GM13976 (cell line): ENCODE measurements at places on chromosomes 13 and 19.

DNA sequence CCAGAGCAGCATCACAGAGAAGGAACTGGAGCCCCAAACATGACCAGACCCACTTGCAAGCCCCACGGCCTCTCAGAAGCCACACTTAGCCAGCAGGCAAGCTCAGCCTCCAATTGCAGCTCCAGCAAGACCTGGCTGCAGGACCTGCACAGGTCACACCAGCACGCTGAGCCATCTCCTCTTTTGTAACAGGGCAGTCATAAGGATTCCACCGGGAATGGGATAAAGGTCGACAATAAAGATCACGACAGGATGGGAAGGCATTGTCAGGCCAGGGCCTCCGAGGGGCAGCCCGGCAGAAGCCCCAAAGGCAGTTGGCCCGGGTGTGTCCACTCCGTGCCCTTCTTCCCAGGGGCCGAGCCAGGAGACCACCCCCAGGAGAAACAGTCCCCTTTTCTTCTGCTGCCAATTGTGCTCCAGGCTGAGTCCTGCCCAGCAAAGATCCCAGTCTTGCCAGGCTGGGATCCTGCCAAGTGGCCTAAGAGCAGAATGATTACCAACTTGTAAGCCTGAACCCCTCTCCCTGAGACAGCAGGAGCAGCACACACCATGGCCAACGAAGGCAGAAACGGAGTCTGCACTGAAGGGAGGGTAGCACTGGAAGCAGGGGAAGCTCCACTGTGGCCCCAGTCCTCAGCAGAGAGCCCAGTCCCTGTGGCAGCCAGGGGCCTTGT lies 12.5 kb downstream of the PEPD start:
- DNase-seq: no peak

GRCh38 chr13:30535046-30535445 lies 69.3 kb upstream of the HMGB1 start:
- no peak for DNase-seq

DNA sequence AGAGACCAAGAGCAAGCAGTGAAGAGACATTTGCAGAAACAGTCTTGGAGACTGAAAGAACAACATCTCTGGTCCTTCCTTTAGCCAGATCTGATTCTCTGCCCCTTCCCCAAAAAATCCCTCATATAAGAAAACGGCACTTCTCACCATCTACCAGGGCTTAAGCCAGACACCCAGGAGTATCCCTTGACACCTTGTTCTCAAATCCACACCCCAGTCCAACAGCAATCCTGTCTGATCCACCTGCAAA lies 1.7 kb upstream of the PLEKHG2 start:
- DNase-seq: no peak

GRCh38 chr13:112061367-112062061 lies 5.4 kb upstream of the SOX1 start:
- no peak for DNase-seq

DNA sequence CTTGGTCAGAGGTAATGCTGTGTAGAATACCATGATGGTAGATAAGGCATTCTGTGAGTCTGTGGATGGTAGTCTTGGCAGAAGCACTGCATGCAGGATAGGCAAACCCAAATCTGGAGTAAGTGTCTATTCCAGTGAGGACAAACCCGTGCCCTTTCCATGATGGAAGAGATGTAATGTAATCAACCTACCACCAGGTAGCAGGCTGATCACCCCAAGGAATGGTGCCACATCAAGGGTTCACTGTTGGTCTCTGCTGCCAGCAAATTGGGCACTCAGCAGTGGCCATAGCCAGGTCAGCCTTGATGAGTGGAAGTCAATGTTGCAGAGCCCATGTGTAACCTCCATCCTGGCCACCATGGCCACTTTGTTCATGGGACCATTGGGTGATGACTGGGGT lies 155.0 kb downstream of the RAP2A start:
- DNase-seq: no peak

DNA sequence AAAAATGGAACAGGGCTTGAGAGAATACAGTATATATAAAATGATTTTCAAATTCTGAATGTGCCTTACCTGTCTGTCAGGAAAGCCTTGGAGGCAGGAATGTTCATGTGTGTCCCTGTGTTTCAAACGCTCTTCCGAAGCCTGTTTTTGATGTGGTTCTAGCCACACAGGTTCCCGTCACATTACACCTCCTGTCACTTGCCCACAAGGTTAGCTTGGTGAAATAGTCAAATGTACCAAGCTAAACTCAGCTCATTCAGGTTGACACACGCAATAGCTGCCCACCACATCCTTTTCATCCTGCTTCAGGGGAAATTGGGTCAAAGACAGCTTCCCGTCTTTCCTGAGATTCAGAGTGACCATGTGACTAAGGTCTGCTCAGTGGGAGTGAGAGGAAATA lies 574.0 kb downstream of the EFNB2 start:
- DNase-seq: no peak

DNA sequence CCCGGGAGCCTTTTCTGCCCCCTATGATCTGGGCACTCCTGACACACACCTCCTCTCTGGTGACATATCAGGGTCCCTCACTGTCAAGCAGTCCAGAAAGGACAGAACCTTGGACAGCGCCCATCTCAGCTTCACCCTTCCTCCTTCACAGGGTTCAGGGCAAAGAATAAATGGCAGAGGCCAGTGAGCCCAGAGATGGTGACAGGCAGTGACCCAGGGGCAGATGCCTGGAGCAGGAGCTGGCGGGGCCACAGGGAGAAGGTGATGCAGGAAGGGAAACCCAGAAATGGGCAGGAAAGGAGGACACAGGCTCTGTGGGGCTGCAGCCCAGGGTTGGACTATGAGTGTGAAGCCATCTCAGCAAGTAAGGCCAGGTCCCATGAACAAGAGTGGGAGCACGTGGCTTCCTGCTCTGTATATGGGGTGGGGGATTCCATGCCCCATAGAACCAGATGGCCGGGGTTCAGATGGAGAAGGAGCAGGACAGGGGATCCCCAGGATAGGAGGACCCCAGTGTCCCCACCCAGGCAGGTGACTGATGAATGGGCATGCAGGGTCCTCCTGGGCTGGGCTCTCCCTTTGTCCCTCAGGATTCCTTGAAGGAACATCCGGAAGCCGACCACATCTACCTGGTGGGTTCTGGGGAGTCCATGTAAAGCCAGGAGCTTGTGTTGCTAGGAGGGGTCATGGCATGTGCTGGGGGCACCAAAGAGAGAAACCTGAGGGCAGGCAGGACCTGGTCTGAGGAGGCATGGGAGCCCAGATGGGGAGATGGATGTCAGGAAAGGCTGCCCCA lies 8.5 kb upstream of the CEACAM7 start:
- no peak for DNase-seq

GRCh38 chr13:97422118-97423054 lies 11.6 kb upstream of the RAP2A start:
- DNase-seq: no peak

DNA sequence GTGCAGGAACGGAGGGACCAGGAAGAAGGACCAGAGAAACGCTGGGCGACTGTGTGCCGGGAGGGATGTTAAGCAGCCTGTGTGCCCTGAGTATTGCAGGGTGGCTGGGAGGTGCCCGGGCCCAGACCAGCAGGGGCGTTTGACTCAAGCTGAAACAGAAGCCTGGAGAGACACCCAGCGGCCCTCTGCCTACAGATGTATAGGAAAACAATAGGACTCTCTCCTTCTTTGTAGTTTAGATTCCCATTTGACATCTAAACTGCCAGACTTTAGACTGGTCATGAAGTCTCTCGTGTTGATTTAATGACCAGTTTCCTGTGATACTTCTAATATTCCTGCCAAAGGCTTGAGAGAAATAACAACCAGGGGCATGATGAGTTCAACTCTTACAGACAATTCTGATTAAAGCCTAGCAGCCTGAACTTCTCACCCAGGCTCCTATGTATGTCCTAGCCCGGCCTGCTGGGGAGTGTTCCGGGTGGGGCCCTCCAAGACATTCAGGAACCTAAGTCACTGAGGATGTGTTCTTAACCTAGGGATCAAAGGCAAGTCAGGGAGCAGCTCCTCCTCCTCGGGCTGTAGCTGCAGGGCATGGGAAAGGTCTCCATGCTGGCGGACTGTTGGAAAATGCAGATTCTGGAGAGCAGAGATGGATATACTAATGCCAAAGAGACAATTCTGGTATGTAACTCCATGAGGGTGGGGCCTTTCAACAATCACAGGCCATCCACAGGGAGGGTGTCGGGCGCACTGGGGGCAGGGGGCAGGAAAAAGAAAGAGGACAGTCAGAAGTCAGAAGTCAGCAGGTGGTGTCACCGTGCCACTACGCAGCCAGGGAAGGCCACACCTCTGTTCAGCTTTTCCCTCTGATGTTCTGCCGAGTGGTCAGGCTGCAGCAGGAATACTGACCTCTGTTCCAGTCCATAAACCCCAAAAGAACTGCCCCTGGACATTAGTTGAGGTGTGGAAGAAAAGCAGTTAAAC lies 131.8 kb downstream of the STARD13 start:
- DNase-seq: no peak

GRCh38 chr13:59356607-59357006 lies 807.1 kb downstream of the DIAPH3 start:
- DNase-seq: no peak

GRCh38 chr13:34417896-34418295 lies 524.2 kb upstream of the NBEA start:
- no peak for DNase-seq

GRCh38 chr19:48421548-48421947 lies 24.2 kb upstream of the GRWD1 start:
- no peak for DNase-seq

DNA sequence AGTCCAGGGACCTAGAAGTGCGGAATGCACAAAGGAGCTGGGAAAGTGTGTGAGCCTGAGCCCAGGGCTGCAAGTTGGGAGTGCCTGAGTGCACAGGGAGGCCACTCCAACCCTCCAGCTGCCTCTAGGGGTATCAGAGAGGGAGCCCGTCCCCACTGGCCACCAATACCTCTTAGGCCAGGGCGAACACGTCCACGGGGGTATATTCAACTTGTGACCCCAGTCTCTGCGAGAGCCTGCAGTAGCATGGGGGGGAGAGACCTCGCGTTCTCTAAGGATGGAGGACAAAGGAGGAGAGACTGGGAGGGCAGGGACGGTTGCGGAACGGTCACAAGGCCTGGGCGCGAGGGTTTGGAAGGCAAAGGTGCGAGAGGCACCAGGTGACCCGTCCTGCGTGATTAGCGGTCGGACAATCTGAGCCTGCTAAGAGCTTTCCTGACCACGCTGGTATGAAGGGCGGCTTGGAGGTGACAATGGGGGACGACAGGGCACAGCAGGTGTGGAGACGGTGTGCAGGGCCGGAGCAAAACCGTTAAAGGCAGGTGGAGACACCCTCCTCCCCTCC lies 676 bp downstream of the CD320 start:
- no peak for DNase-seq

DNA sequence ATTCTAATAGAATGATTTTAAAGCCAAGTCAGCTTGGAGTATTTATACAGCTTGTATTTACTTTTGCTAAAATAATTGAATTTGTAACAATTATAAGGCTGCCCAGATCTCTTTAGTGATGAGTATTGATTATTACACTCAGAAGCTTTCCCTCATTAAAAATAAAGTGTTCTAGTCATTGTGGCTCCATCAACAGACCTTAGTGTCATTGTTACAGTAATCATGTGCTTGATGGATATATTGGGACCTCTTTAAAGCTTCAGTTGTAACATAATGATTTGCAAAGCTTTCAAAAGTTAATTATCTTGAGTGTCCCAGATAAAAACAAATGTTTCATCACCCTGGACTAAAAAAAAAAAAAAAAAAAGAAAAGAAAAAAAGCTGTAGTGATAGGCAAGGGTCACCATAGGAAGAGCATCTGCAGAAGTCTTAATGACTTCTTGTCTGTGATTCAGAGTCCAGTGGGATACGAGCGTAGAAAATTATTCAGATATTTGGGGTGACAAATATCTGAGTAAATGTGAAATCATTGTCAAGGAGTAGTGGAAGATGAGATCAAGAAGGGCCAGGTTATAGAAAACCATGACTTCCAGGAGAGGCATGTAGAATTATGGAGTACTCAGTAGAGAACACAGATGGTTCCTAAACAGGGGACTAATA lies 369.6 kb downstream of the DCT start:
- no peak for DNase-seq

- no peak for DNase-seq
These were observed 37.0 kb downstream of the IRS2 start for GRCh38 chr13:109749365-109749764.

GRCh38 chr13:53050151-53050550 lies 21.5 kb downstream of the OLFM4 start:
- no peak for DNase-seq

GRCh38 chr19:17322854-17323253 lies 11.8 kb downstream of the ANO8 start:
- no peak for DNase-seq

DNA sequence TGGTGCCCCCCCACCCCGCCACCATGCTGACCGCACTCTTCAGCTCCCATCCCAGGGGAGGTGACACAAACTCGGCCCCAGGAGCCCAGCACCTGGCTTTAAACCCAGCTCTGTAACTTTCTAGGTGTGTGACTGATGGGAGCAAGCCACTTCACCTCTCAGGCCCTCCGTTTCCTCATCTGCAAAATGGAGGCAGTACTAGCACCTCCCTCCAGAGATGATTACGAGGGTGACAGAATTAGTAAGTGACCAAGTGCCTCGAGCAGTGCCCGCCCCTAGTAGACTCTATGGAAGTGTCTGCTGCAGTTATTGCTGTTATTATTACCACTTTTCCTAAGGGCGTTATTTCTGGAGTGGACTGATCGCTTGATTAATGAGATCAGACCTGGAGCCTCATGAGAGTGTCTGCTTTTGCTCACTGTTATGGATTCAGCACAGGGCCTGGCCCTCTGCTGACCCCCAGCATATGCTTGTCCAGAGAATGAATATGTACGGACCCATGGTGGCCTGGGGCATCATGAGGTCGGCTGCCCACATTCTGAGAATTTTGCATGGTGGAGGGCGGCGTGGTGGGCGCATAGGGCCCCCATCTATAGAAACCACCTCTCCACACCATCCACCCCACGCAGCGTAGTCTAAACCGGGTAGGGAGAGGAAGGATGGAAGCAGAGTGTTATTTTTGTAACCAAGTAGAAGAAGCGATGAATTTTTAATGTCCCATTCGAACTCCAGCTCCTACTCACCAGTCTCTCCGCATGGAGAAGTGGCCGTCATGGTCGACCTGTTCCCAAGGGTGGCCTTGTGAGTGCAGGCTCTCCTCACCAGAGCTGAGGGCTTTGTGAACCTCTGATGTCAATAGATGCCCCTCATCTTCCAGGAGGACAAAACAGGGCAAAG lies 48.2 kb downstream of the CAPN12 start:
- no peak for DNase-seq
